ENCODE measurements at places on chromosomes 5 and 9. TPM values are rescaled to one million over a fixed set of nuclear protein-coding genes. Genes with fewer than 3 reads are reported as not detected.

GRCh38 chr5:133260715-133261114, 208.9 kb downstream of the HSPA4 start:
- DNase-seq = no peak

- no peak for DNase-seq
Measured at GRCh38 chr9:106653213-106653612, 209.8 kb upstream of the ZNF462 start.

Gene EXOSC2
- total RNA-seq = 23.8 TPM

Gene AGGF1
- 35.4 TPM for total RNA-seq

GRCh38 chr5:178115814-178116142, 2.4 kb downstream of the N4BP3 start:
- DNase-seq = no peak

- DNase-seq = no peak
Measured at GRCh38 chr5:10536931-10537579, 26.8 kb upstream of the ANKRD33B start.

Gene LHFPL2
- 25.7 TPM for total RNA-seq

- no peak for DNase-seq
Measured at GRCh38 chr5:11898-12297, 80.1 kb upstream of the PLEKHG4B start.

GRCh38 chr5:107696498-107696897, 25.8 kb upstream of the EFNA5 start:
- DNase-seq = no peak

DNA sequence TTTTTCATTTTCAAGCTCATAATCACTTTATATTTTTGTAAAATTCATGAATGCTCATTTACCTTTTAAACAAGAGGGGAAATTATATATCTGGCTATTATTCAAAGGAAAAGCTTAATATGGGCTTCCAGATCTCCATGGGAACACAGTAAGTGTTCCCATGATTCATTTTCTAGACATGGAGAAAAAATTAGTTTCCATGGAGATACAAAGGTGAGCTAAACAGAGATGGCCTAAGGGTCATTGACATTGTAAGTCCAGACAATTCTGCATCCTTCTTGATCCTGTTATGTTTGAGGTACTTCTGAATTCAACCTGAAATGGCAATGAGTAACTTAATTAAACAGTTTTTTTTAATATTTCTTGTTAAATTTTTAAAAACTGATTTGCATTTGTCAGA, 341.4 kb upstream of the PRR16 start:
- DNase-seq = peak; percentile 26

DNA sequence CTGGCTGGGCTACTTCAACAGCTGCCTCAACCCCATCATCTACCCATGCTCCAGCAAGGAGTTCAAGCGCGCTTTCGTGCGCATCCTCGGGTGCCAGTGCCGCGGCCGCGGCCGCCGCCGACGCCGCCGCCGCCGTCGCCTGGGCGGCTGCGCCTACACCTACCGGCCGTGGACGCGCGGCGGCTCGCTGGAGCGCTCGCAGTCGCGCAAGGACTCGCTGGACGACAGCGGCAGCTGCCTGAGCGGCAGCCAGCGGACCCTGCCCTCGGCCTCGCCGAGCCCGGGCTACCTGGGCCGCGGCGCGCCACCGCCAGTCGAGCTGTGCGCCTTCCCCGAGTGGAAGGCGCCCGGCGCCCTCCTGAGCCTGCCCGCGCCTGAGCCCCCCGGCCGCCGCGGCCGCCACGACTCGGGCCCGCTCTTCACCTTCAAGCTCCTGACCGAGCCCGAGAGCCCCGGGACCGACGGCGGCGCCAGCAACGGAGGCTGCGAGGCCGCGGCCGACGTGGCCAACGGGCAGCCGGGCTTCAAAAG, 36.9 kb upstream of the TTC1 start:
- no peak for DNase-seq

DNA sequence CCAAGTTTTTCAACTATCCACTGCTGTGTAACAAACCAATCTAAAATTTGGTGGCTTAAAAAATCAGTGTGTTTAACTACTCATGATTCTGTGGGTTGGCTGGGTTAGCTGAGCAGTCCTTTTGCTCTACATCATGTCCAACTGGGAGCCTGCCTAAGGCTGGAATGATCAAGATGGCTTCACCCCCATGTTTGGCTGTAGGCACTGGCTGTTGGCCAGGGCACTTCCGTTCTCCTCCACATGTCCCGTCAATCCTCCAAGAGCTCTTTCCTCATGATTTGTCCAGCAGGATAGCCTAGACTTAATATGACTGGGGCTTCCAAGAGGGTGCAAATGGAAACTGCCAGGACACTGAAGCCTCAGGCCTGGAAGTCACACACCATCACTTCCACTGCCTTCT, 17.0 kb upstream of the TSSK1B start:
- DNase-seq = no peak

DNA sequence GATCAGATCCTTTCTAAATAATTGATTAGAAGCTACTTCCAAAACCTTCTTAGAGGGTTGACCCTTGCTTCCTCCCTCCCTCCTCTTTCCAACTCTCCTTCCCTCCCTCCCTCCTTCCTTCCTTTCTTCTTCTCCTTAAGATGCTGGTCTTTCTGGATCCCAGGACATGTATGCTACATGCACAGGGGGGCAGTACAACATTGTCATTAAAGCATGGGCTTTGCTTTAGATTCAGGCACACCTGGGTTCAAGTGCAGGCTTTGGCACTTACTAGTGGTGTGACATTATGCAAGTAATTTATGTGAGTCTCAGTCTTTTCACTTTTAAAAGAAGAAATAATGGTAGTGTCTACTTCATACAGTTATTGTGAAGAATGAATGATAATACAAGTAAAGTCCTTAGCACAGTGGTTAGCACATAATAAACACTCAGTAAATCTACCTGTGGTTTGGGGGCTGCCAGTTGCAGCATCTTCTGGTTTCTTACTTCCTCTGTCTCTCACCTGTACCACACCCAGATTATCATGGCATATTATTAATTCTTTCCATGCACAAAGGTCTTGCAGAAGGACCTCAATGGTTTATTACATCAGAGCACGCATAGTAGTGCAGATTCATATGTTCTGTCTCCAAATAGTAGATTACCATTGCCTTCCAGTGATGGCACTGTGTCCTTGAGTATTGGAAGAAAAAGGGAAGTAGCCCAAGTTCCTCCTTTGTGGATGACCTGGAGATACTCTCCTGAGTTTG, 154.1 kb downstream of the ARHGAP26 start:
- DNase-seq = no peak

DNA sequence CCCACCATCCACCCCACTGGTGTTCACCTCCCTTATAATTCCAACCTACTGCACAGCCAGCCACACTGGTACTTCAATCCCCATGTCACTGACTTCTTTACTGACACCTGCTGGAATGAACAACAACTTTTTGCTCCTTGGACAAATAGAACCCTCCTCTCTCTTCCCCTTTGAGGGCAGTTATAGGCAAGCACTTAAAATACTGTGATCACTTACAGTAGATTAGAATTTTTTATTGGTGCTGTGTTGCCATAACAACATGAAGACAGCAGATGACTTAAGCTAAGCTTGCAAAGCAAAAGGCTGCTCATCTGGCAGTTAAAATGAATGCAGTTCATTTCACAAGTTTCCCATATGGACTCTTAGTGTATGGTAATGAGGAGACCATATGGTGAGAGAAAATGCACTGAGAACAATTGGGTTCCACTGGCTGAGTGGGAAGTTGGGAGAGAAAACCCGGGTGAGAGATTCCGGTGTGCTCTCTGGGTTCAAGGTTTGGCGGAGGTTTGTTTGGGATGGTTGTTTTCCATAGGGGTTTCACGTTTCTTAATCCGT, 374.3 kb downstream of the EBF1 start:
- DNase-seq = no peak

- peak; percentile 82 for DNase-seq
Measured at GRCh38 chr9:114288193-114289091, 34.5 kb upstream of the ORM1 start.

All from renal cortical epithelial cell (primary cell).